ENCODE measurements at places on chromosomes 4 and X.

DNA sequence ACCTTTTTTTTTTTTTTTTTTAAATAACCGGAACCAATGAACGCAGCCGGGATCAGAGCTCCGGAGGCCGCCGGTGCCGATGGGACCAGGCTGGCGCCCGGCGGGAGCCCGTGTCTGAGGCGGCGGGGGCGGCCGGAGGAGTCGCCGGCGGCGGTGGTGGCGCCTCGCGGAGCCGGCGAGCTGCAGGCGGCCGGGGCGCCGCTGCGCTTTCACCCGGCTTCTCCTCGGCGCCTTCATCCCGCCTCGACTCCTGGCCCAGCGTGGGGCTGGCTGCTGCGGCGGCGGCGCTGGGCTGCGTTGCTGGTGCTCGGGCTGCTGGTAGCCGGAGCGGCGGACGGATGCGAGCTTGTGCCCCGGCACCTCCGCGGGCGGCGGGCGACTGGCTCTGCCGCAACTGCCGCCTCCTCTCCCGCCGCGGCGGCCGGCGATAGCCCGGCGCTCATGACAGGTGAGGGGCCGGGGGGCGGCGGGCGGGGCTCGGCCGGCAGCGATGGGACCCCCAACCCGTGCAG is 337 bp downstream of the STIM2 start:
- peak; percentile 38 for DNase-seq

DNA sequence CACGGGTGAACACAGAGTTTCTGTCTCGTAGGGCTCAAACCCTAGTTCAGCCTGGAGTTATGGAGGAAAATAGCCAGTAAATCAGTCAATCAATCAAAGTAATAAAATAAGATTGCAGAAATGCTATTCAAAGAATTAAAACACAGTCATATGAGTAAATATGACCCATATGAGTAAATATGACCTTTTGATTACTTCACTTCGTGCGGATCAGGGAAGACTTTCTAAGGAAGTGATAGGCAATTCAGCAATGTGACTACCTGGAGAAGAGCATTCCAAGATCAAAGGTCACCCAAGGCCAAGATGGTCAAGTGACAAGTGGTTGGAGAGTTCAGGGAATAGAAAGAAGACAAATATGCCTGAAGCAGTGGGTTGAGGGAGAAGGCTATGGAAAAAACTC is 722.6 kb downstream of the ADGRL3 start:
- no peak for DNase-seq

DNA sequence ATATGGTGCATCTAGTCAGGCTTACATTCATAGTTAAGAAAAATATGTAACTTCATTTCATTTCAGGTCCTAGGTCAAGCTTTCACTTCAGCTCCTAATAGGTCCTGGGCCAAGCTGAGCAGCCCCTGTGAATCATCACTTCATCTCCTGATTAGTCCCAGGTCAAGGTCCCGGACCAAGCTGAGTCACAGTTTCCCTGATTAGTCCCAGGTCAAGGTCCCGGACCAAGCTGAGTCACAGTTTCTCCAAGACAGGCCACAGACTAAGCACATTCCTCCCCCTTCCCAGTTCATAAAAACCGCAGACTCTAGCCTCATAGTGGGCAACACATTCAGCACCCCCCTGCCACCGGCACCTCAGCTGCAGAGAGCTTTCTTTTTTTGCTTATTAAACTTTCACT is 1331.8 kb downstream of the PCDH19 start:
- DNase-seq: no peak

- DNase-seq: no peak
Observed at GRCh38 chr4:112633477-112634235, 3.1 kb downstream of the ZGRF1 start.

DNA sequence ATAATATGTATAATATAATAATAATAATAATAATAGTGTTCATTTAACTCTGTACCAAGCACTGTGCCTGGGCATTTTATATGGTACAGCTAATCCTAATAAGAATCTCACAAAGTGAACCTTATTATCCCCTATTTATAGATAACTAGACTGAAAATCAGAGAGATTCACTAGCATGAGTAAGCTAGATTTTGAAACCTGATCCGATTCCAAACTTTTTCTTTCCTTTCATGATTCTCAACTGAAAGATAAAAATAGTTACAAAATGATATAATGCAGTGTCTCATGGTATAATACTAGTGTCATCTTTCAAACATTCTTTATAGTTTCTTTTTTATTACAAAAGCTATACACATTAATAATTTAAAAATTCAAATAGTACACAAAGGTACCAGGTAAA is 55.9 kb upstream of the RNF128 start:
- no peak for DNase-seq

DNA sequence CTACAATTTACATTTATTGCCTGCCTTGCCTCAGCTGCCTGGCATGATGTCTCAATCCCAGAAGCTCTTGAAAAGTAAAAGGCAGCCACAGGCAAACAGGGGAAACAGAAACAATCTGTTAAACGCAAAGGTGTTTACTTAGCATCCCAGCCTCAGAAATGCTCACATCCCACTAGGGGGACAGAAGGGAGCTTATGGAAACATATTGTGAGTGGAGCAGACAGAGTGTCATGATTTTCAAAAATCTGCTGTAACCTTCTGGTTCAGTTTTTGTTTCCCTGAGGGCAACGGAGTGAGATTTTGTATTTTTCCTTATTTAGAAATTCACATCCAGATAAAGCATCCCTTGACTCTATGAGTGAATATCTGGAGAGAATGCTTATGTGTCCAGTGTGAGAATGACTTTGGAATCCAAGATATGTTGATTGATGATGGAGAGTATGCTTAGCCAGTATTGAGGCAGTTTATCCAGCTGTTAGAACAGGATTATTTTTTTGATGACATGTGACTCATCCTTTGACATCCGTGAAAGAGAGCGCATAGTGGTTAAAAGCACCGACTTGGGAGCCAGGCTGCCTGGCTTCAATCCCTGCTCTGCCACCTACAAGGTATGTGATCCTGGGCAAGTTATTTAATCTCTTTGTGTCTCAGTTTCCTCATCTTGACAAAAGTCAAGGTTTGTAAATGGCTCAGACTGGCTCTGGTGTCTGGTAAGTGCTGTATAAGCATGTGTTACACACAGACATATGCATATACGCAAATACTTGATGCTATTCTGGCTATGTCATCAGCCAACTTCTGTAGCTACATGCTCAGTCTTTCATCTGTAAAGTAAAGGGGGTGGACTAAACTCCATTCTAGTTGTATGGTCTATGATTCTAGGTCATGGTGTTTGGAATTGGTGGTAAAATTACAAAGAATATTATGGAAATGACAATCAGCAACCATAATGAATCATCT is 381.2 kb downstream of the RAPGEF2 start:
- DNase-seq: no peak

- no peak for DNase-seq
Observed at GRCh38 chrX:18789916-18790315, 82.5 kb downstream of the PPEF1 start.

DNA sequence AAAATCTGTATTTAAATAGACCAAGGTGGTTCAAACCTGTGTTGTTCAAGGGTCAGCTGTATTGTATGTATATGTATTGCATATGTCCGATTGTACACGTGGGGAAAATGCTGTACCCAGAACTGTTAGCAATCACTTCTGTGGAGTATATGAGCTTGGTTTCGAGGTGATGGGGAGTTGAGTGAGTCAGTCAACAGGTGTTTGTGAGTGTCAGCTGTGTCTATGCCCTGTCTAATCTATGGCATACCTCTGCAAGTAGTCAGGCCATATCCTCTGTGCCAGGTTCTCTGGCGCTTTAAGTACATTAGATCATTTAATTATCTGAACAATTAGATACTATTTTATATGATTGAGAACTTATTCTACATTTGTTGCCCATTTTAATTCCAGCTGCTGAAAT is 7.4 kb downstream of the ZRSR2 start:
- DNase-seq: no peak

DNA sequence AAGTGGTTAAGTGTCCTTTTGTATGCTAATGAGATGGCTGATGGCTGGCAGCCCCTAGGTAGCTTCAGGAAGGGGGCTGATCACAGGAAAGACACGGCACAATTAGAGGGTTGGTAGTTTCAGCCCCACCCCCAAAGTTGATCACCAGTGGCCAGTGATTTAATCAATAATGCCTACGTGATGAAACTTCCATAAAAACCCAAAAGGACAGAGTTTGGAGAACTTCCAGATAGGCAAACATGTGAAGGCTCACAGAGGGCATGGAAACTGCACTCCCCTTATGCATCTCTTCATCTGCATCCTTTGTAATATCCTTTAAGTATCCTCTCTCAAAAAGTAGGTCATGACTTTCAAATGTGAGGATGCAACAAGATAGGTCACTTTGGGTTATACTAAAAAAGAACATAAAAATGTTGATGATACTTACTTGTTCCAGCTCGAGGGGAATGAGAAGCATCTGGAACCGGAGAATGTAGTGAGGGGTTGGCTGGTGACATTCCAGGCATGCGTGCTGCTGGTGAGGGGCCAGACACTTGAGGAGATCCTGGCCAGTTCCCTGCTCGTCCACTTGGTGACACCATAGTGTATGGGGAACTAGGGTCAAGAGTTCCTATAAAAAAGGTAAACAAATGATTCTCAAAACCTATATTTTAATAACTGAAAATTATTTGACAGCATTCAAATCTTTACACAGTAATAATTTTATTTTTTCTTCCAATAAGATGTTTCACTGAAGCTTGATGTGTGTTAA is 16.7 kb upstream of the CXorf38 start:
- DNase-seq: no peak

Measured in activated CD4-positive, alpha-beta T cell treated with anti-CD3 and anti-CD28 coated beads, Interleukin-2, amount 50 U/mL, for 4 hours (primary cell).